ENCODE measurements at places on chromosomes 5 and 9.

GRCh38 chr5:177472460-177473442, 683 bp downstream of the DBN1 start:
- DNase-seq: no peak

DNA sequence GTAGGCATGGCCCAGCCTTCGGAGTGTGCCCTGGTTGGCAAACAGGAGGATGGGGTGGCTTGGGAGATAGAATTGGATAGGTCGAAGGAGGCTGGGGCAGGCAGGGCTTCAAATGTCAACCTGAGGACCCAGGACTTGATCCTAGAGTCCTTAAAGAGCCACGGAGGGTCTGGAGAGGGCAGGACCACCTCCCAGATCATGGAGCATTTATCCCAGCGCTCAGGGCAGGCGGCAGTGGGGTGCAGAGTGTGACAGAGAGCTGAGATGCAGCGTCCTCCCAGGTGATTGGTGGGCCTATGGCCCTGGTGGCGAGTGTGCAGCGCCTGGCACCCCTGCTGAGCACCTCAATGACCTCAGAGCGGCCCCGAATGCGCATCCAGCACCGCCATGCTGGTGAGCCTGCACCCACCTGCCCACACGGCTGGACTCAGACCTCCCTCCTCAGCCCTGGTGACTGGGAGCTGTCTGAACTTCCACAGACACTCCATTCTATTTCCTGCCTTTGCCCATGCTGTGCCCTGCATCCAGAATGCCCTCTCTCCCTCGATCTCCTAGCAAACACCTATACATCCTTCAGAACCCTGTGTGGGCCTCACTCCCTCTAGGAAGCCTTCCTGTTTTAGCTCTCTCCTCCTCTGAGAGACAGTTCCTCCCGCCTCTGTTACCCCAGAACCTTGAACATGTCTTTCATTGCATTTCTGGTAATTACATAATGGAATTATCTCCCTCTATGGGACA, 6.3 kb downstream of the ADGRD2 start:
- no peak for DNase-seq

DNA sequence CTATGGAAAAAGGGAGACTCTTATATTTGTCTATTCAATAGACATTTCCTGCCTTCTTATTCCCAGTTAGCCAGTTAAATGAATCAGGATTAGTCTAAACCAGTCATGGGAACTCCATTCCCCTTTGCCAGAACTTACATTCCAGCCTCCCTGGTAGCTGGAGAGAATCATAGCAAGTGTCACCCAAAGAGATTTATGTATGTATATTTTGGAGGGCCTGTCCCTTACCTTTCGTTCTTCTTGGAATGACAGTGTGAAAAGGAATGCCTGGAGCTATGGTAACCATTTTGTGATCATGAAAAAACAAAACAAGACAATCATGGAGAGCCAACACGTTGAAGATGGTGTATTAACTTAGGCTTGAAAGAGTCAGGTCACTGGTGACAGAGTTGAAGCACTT, 627.7 kb downstream of the CCDC171 start:
- DNase-seq: no peak

DNA sequence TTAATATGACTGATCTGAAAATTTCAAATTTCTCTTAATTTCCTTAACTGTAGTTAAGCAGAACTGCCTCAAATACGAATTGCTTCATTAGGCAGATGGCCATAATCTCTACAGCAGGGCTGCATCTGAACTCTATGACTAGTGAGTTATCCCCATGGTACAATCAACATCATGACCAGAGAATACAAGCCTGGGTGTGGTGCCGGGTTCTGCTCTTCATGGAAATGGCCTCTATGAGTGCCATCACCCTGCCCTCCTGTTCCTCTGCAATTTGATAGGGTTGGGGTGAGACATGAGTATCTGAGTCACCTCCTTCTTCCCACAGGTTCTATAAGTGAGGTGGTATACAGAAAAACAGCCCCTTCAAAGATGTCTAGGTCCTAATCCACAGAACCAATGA, 235.9 kb downstream of the AP3B1 start:
- DNase-seq: no peak

DNA sequence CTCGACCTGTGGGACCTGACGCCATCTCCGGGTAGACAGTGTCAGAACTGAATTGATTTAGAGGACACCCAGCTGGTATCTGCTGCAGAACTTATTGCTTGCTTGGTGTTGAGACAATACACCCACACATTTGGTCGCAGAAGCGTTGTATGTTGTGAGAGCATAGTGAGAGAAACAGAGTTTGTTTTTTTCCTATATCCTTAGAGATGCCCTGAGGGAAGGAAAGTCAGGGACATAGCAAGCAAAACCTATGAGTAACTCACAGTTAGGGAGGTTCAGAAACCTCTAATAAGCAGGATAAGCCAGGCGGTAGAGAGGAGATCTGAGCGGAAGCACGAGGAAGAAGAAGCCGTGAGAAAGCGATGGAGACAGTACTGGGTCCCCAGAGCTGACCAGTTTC, 59.8 kb downstream of the PTCD2 start:
- no peak for DNase-seq

DNA sequence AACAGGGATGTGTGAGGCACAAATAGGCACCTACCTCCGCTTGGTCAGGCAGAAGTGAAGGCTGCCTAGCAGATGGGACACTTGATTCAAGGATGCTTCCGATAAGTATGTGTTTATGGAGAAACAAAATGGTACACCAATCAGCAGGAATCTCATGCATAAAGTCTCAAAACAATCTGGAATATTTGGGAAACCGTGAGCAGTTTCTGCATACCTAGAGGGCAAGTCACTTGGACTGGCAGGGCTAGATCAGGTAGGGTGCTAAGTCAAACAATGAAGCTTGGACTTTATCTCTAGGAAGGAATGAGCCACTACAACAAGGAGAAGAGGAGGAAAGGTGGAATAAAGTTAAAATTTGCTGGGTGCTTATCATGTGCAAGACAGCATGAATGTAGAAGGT, 5.5 kb downstream of the EPB41L4A start:
- no peak for DNase-seq

- DNase-seq: no peak
Measured at GRCh38 chr5:165642366-165642765, 2136.9 kb downstream of the MAT2B start.
